ENCODE measurements at places on chromosomes 2 and 18.

GRCh38 chr2:163682695-163683094 is 53.1 kb downstream of the FIGN start:
- DNase-seq = no peak

DNA sequence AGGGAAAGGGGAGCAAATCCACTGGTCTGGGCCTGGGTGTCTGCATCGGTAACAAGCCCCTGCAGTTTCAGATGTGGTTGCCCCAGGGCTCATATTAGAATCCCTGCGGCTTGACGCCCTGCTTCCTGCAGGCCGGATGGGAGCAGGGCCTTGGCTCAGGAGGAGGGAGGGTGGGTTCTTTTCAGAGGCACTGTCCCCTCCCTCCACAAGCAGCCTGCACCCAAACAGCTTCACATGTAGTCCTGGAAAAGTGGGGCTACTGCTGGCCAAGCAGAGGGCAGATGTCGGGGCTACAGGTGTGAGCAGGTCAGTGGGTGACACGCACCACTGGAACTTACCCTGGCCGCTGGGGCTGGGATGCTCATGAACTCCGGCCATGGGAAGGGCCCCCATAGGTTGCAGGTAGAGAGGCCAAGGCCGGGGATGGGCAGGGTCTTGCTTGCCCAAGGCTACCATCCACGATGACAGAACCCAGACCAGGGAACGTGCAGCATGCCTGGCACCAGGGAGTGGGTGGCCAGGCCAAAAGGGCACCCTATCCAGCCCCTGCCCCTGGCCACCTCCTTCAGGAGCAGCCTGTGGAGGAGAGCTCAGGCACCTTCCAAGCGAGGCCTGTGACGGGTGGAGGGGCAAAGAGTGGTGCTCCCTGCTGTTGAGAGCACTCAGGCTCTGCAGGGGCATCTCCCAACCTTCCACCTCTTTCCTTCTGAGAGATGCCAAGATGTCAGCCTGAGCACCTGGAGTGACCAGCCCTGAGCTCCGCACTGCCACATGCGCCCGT is 16.8 kb downstream of the ARID5A start:
- no peak for DNase-seq

DNA sequence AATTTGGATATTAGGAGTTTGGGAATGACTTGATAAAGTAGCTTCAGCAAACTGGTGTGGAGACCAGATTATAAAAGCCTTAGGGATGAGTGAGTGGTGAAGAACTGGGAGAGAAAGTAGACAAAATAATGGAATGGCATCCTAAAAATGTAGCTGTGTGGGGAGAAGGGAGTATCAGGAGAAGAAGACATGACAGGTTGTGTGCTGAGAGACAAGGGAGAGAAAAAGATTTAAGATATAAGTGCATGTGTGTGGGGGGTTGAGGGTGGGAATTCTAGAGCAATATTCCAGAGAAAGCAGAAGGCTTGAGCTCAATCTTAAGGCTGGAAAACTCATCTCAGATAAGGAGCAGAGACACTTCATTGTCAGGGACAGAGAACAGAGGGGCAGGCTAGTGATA is 159.5 kb downstream of the HNMT start:
- DNase-seq = no peak

GRCh38 chr2:18169121-18169892 is 290.8 kb downstream of the KCNS3 start:
- DNase-seq = peak; percentile 14

DNA sequence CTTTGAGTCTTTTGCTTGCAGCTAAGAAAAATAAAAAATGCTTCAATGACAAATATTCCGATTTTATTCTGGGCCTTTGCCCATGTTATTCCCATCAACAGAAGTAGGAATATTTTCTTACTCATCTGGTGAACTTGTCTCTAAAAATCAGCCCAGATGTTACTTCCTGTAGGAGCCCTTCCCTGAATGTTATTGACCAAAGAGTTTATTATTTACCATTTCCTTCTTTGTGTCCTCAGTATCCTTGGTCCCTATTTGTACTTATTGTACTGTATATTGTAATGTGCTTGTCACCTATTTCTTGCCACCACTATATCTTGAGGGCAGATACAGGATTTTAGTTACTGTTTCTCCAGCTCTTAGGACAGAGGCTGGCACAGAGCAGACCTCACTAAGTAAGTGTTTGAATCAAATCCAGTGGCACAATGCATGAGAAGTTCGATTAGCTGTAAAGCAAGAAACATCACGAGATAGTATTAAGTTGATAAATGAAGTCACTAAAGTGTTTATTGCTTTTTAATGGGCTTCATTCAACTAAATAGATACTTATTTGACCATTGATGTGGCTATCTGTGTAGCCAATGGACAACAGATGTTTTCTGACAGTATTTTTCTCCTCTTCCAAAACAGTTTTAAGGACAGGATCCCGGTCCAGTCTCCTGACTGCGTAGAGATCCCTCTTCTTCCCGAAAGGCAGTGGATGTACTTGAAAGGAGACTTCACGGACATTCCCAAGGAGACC is 109.1 kb downstream of the DDX1 start:
- DNase-seq = no peak

GRCh38 chr18:59629894-59630293 is 67.3 kb downstream of the CCBE1 start:
- peak; percentile 3 for DNase-seq

DNA sequence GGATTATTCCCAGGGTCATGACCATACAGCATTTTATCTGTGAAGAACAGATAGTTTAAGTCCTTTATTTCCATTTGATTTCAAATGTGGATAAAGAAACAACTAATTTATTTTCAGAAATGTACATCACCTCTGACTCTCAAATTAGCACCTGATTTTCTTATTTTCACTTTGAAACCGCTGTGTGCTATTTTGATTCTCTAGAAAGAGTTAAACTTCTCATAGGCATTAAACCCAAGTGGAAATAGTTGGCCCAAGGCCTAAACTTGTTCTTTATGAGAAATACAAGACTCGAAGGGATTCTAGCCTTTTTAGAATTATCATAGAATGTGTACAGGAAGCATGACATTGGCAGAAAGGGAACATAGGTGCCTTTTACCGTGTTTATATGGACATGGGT is 41.5 kb upstream of the LTBP1 start:
- DNase-seq = no peak

- DNase-seq = no peak
Observed at GRCh38 chr2:96109931-96110511, 6.3 kb downstream of the ADRA2B start.

- no peak for DNase-seq
Observed at GRCh38 chr2:219598308-219599078, 836 bp downstream of the STK11IP start.

DNA sequence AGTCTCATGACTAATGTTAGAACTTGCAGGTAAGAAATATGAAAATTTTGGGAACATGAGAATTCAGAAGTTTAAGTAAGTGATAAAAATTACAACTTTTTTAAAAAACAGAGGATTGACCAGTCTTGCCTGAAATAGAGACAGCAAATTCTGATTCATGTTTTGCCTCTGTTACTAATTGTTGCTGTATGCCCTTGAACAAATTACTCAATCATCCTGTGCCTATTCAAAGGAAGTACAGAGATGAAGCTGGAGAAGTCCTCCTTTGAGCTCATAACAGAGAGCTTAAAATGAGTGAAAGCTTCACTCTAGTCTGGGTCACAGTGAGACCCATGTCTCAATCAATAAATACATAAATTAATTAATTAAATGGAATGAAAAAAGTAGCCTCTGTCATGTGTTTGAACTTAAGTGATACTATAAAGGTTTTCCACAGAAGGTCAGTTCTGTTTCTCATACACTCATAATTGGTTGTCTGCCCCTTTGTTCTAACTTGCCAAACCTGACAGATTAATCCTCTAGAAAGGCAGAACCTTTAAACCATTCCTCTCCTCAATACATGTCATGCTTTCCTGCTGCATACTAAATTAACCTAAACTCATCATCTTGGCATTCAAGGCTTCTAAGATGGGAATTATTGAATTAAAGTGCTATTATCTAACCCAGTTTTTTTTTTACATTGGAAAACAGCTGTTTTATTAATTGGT is 374.6 kb upstream of the LRATD1 start:
- no peak for DNase-seq

DNA sequence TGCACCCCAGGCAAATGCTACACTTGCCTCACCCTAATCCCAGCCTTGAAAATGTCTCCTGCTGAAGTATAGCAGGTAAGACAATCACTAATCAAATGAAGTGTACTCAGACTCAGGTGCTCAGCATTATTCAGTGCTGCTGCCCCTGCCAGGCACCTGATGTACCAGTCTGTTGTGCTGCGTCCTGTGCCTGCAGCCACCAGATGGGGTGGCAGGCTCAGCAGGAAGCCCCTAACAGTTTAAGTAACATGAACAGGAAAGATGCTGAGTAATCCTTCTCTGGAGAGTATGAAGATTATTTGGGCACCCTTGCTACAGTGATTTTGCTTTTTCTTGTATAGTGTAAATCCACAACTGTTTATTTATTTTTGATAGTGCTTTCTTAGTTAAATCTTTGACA is 69.1 kb downstream of the TACR1 start:
- peak; percentile 40 for DNase-seq

- no peak for DNase-seq
Observed at GRCh38 chr2:112152476-112153178, 14.4 kb downstream of the FBLN7 start.

- peak; percentile 99 for DNase-seq
Observed at GRCh38 chr2:216015722-216016464, 2.5 kb upstream of the MREG start.

GRCh38 chr2:205407984-205408383 is 274.3 kb upstream of the NRP2 start:
- peak; percentile 13 for DNase-seq

GRCh38 chr2:197599285-197599965 is 76.0 kb downstream of the RFTN2 start:
- DNase-seq = peak; percentile 51

DNA sequence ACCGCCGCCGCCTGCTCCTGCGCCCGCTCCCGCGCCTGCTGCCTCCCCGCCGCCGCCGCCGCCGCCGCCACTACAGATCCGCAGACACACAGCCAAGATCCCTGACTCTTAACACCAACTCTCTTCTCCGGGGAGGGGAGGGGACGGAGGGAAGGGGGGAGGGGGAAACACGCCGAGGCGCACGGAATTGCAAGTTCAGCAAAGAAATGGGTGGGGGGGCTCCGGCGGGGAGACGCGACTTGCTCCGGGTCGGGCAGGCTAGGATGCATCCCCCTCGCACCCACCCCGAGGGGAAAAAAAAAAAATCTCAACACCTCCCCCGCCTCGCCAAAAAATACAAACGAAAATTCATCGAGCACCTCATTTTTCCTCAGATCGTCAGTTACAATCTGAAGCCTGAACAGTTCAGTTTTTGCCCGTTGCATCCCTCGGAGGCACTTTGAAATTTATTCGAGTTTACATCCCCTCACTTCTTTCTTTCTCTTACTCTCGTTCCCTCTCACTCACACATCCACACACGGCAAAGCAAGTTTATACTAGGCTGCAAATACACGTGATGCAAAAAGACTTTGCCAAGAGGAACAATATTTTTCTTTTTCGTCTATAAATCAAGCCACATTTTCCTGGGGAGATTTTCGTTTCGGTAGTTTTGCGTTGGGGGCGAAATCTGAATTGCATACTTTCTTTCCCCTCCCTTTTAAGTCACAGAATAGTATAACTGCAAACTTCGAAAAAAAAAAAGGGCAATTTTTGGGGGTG is at the start of gene TCF4:
Gene TCF4, minus strand, starts transcription at position 82 of the 759 bp plus-strand sequence. CDS start 1,076 bp downstream, outside the sequence.
- peak; percentile 76 for DNase-seq

GRCh38 chr2:167972020-167972419 is 275.4 kb downstream of the STK39 start:
- no peak for DNase-seq

- DNase-seq = no peak
Observed at GRCh38 chr18:57023275-57023882, 123.5 kb upstream of the BOD1L2 start.

DNA sequence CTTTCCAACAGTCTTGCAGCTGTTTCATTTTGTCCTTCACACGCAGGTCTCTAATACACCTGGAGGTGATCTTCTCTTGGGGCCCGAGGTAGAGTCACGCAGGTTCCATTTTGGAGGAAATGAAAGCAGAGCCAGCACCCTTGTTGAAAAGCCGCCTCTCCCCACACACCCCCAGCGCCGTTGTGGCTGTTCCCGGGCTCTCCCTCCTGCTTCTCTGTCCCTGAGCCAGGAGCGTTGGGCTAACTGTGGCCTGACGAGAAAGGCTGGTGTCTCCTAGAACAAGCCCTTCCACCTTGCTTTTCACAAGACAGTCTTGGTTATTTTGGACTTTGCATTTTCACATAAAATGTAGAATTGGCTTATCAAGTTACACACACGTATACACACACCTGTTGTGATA is 16.3 kb downstream of the SNED1 start:
- no peak for DNase-seq
